ENCODE measurements at places on chromosomes 1 and 21.
A peak's percentile ranks its signal among the peaks of the same experiment; 100 is the strongest.

- no peak for DNase-seq
Measured at GRCh38 chr1:17614586-17614985, 75.1 kb downstream of the ARHGEF10L start.

DNA sequence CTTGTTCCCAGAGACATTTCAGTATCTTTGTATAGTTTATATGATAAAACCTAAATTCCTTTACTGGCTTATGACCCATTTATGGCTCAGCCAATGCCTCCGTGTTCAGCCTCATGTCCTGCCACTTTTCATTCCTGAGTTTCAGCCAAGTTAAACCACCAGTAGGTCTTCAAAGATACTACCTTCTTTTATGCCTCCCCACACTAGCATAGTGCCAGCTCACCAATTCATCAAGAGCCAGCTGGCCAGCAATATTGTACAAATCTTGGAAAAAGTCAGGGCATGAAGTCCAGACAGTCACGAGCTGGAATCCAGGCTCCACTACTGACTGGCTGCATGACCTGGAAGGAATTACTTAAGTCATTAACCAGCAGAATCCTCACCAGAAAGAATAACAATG lies 446.0 kb downstream of the GPATCH2 start:
- no peak for DNase-seq

DNA sequence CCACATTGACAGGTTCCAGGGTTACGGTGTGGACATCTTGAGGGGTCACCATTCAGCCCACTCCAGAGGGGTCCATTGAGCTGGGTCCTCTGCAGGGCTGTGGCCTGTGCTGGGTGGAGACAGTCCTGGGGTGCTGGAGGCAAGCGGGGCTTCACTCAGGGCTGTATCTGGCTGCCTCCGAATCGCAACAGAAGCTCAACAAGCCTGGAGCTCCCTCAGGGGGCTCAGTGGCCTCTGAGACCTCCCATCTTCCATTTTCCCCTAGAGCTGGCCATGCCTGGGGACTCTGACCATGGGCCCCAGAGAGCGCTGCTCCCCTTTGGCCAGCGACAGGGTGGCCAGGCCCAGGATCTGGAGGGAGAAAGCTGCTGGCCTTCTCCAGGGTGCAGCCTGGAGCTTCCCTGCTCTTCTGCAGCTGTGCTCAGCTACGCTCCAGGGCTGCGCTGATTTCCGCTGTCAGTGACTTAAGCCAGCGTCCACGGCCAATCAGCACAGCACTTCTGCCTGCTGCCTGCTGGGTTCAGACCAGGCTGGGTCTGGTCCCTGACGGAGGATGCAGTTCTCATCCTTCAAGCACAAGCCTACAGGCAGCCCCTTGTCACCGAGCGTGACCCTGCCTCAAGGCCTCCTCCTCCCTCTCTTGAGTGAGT lies 45.0 kb upstream of the ADARB1 start:
- DNase-seq, result no peak

DNA sequence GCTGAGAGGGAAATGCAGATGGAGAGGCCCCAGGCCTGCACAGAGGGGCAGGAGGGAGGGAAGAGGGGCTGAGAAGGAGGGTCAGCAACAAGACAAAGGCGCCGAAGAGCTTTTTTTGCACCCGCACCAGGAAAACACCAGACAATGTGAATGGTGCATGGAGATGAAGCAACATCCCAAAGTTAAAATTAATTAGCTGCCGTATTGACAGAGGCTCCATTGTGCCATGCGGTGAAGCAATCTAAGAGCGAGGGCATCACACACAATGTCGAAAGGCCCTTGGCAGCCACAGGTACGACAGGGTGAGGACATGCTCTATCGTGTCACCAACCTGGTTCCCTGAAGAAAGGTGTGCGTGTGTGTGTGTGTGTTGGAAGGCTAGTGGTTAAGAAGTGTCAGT lies 41.2 kb downstream of the SSBP3 start:
- no peak for DNase-seq

DNA sequence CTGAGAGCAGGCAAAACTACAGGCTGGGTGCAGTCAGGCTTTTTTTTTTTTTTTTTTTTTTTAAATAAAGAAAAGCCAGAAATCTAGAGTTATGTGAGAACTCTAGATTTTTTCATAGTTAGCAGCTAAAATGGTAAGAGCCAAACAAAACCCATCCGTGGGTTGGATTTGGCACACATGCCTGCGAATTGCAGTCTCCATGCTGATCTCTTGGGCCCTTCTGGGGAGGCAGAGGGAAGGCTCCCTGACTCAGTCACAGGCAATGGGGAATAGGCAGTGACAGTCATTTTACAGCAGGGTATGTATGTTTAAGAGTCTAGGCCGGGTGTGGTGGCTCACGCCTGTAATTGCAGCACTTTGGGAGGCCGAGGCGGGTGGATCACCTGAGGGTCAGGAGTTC lies 2.6 kb downstream of the TXLNA start:
- DNase-seq, result no peak

- DNase-seq, result no peak
Measured at GRCh38 chr1:99784143-99784542, 17.7 kb upstream of the FRRS1 start.

DNA sequence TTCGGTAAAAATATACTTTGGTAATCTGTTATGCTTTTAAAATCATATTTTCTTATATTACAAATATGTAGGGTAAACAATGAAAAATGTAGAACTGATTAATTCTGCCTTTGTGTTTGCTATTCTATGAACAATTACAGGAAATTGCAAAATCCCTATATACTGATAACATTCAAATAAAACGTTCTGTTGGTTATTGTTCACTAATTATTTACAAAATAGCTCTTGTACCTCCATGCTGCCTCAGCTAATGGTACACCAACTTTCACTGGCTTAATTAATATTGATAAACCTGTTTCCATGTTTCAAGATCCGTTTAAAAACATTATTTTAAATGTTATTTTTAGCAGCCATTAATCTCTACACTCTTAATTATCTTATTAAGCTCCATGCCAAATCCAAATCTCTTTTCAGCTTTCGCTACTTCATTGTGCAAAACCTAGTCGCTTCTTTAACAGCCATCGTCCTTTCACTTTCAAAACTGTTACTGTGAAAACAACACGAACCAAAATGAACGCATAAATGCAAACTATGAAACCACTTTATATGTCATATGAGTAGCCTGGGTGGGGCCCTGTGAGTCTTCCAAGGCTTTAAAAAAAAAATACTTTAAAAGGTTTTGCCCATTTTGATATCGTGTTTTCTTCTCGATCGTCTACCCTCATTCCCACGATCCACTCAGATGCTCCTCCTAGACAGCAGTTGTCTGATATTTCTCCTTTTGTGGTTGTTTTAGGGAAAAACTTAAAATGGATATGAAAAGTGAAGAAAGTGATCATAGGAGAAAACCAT lies 807.1 kb downstream of the USP25 start:
- DNase-seq, result no peak

DNA sequence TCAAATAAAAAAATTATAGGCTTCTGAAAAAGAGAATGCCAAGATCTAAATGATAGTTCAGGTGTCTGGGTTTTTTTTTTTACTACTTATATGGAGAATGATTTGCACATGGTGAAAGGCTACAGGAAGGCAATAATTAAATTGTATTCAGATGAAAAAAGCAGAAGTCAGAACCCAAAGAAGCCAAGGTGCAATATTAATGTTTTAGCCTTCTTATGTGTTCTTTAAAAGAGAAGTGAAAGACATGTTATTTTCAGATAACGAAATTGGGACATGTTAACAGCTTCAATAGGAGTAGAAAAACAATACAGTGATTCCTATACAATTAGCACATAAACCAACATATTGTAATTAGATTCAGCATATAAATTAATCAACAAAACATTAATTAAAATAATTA lies 452.9 kb upstream of the PRMT6 start:
- no peak for DNase-seq

DNA sequence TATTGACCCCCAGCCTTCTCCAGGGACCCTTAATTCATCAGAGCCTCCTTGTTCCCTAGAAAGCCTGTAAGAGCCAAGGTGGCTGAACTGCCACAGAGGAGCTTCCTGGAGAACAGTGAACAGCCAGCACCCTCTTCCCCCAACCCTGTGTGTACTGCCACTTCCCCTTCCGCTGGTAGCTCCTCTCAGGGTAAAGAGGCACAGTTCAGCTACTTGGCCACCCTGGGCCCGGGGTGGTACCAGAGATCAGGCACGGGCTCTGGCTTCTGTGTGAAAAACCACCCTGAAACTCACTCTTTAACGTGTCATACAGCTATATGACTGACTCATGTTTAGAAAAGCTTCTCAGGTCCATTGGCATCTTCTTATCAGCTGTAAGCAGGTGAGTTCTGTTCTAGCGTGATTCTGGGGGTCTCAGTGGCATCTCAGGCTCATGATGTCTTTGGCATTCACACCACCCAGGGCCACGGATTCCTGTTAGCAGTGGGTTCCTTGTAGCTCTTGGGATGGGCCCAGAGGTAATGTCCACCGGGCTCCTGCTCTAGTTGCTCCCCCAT lies 22.4 kb downstream of the ARMH1 start:
- no peak for DNase-seq

DNA sequence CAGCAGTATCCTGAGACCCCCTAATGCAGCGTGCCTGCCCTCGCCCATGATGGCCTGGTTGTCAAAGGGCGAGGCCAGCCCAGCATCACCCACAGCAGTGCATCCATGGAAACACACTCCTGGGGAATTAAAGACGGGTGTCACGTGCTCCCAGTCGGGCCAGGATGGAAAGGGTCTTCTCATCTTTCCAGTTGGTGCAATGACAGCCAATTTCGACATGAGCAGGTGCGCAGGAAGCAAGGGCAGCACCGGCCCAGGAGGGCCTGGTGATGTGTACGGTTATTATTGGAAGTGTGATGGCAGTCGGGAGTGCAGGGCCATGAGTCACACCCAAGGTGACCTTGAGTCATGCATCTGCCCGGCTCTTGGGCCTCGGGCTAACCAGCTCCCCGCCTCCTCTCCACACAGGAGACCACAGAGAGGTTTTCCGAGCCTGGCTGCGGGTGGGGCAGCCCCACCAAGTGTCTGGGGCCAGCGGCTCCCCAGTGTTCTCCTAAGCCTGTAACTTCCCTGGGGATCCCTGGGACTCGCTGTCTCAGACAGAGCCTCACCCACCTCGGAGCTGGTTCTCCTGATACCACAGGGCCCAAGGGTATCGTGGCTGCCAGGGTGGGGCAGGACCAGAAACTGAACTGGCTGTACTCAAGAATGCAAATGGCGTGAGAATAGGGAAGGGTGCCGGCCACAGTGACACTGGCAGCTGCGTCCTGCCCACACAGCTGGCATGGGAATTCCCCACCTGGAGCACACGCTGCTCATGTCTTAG lies 119.8 kb downstream of the SIK1 start:
- DNase-seq, result no peak

DNA sequence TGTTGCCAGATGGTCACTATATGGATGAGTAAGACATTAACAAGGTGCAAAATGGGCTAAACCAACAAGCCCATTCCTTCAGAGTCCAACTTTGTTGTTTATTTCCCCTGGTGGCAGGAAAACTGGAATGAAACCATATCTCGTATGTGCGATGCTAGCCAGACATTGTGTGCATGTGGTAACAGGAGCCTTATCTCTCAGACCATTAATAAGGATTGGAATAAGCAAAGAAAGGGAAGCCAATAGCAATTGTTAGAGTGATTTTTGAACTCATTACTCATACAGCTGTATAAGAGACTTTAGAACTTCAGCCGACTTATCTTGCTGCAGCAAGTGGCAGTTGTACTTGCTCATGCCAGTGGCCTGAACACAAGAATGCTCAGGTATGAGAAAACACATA lies 30.0 kb upstream of the HMCN1 start:
- no peak for DNase-seq

GRCh38 chr1:1124508-1124785 lies 8.6 kb upstream of the C1orf159 start:
- DNase-seq, result no peak

DNA sequence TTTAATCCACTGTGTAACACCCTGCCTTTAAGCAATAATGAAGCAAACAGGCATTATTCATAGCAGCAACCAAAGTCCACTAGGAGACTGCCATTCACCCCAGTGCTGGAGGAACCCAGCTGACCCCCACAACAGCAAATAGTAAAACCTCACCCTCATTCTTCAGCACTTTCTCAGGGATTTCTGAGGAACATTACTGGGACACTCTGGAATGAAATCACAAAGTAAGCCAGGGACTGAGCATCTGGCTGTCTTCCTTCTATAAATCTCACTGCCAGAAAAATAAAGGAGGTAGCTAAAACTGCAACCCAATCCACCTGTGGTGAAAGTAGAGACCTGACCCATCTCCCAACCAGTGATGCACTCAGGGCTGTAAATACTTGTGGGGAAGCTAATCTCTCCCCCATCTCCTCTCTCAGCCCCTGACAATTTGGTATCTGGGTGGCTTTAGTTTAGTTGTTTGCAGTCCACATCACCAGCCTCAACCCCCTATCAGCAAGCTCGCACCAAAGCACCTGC lies 47.1 kb downstream of the COL6A1 start:
- no peak for DNase-seq

- DNase-seq, result no peak
Measured at GRCh38 chr1:940107-941014, 16.6 kb downstream of the SAMD11 start.

- no peak for DNase-seq
Measured at GRCh38 chr21:14589855-14590563, 43.9 kb upstream of the SAMSN1 start.

GRCh38 chr1:218459878-218460711 lies 115.0 kb downstream of the TGFB2 start:
- no peak for DNase-seq

DNA sequence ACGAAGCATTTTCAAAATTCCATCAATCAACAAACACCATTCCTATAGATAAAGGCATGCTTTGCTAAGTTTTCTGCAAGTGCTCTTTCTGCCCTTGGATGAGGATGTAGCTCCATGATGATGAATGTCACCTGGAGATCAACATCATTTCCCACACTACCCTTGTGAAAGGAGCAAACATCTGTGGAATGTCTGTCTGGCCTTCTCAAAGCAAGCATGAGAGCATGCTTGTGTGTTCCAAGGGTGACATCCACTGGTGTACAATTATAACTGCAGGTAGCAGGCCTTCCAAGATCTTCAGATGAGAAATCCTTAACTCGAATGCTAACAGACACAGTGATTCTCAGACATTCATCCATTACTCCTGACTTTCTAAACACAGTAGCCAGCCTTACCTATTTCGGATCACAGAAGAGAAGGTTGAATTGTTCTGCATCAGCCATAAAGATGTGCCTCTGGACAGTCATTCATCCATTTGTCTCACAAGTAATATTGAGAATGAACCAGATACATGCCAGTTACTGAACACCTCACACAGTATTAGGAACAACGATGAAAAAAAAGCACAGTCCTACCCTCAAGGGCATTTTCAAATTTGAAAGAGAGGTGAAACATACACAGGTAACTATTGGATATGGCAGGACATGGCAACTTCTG lies 162.4 kb downstream of the TPR start:
- peak; percentile 28 for DNase-seq

DNA sequence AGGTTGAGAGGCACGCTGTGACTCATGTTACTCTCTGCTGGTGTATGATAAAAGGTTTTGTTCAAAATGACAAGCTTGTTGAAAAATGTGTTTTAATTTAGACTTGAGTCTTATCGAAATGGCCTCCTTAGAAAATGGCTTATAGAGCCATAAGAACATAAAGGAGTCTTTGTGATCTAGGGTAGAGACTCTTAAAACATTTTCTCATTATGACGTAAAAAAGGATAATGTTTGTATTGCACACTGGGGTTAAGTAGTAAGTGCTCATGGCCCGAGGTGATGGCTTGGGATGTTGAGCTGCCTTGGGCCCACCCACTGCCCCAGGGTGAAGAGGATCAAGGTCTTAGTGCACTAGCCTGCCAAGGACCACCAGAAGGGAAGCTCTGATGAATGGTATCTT lies 117.4 kb downstream of the DISC1 start:
- DNase-seq, result no peak
